ENCODE measurements at places on chromosomes 3 and 15. TPM values are rescaled to one million over a fixed set of nuclear protein-coding genes. Genes with fewer than 3 reads are reported as not detected.

The SYNM gene
- 0.21 TPM for total RNA-seq

The CCDC66 gene
- total RNA-seq = 13.5 TPM

The GP9 gene
- total RNA-seq = not detected

The GPR15 gene
- total RNA-seq = not detected

The SMAD6 gene
- total RNA-seq = not detected

The GASK1A gene
- total RNA-seq = 0.99 TPM

The TTC23 gene
- total RNA-seq = 14.9 TPM

The CCDC33 gene
- not detected for total RNA-seq

The GPR62 gene
- total RNA-seq = not detected

The NAALADL2 gene
- total RNA-seq = 0.28 TPM

The NEIL1 gene
- 6.2 TPM for total RNA-seq

The ARRDC4 gene
- 9.0 TPM for total RNA-seq

The ZIC1 gene
- not detected for total RNA-seq

The SCN5A gene
- 0.21 TPM for total RNA-seq

The EFHB gene
- 0.24 TPM for total RNA-seq

The PRR20G gene
- total RNA-seq = not detected

The GOLIM4 gene
- total RNA-seq = 33.4 TPM

The CDCP1 gene
- total RNA-seq = 163 TPM

The FBXW12 gene
- total RNA-seq = not detected

The LSAMP gene
- total RNA-seq = not detected

The RBP2 gene
- not detected for total RNA-seq

The AADACL2 gene
- not detected for total RNA-seq

The SECISBP2L gene
- 12.4 TPM for total RNA-seq

The SLC12A8 gene
- 10.5 TPM for total RNA-seq

The HGD gene
- total RNA-seq = not detected

The TMEM212 gene
- total RNA-seq = not detected

The GUCA1C gene
- total RNA-seq = not detected

The ZNF660 gene
- total RNA-seq = 0.10 TPM

The ROPN1 gene
- total RNA-seq = not detected

The SPTBN5 gene
- total RNA-seq = 1.4 TPM

The ICE2 gene
- 24.5 TPM for total RNA-seq

The AMOTL2 gene
- total RNA-seq = 79.5 TPM

The IRAK2 gene
- total RNA-seq = 7.1 TPM

The TM2D3 gene
- total RNA-seq = 36.4 TPM

The SH3GL3 gene
- total RNA-seq = 0.20 TPM

The CILP gene
- total RNA-seq = not detected

The GOLGA6A gene
- not detected for total RNA-seq

The XCR1 gene
- not detected for total RNA-seq

The ATP13A4 gene
- total RNA-seq = not detected

The GAP43 gene
- not detected for total RNA-seq

All from foreskin keratinocyte (primary cell).